ENCODE measurements at places on chromosomes 16 and 17. TPM values are rescaled to one million over a fixed set of nuclear protein-coding genes. Genes with fewer than 3 reads are reported as not detected.

BCAR1 gene
- polyA plus RNA-seq, result 54.9 TPM

KRT25 gene
- polyA plus RNA-seq, result not detected

CX3CL1 gene
- polyA plus RNA-seq, result 30.3 TPM

ASIC2 gene
- polyA plus RNA-seq, result 3.5 TPM

CACNA1G gene
- 6.5 TPM for polyA plus RNA-seq

KRT31 gene
- not detected for polyA plus RNA-seq

UMOD gene
- polyA plus RNA-seq, result 240 TPM

KRTAP2-1 gene
- not detected for polyA plus RNA-seq

PRAC1 gene
- polyA plus RNA-seq, result not detected

AGRP gene
- polyA plus RNA-seq, result not detected

ZNF624 gene
- 10.7 TPM for polyA plus RNA-seq

HEATR9 gene
- polyA plus RNA-seq, result not detected

G6PC1 gene
- 5.4 TPM for polyA plus RNA-seq

PKMYT1 gene
- 19.2 TPM for polyA plus RNA-seq

REXO5 gene
- polyA plus RNA-seq, result 7.4 TPM

DNA sequence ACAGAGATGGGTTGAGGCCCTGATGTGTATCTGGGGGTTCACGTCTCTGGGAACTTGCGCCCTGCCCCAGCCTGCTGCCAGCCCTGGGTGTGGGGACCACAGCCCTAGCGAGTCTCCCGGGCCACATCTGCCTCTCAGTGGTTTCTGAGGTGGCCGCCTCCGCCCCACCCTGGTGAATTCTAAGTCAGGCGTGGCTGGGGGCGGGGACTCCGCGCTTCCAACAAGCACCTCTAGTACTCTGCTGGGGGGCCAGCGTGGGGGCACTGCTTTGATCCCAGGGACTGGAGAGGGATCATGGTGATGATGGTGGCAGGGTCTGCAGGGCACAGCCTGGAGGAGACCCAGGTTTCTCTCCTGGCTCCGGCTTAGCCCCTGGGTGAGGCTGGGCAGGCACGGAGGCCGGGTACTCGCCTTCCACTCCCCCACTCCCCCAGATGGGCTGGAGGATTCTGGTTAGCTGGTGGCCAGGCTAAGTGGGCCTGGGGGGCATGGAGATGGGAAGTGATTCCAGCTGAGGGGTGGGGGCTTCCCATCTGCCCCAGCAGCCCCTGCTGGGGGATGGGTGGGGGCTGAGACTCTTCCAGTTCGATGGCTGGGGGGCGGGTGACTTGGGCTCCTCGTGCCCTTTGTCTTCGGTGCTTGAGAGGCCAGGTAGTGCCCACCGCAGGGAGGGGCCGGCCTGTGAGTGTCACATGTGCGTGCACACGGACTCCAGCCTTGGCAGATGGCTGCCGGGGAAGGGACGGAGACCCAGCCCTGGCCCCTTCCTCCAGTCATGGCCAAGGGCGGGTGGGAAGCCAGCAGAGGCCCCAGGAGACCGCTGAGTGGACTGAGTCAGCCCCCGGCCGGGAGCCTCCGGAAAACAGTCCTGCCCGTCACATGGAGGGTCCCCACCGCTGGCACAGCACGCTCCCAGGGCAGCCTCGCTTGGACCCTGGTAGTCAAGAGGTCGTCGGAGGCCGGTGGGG lies 3.9 kb downstream of the GLIS2 start:
- no peak for DNase-seq

GRCh38 chr17:57972151-57972550 lies 15.9 kb downstream of the VEZF1 start:
- DNase-seq, result no peak

- no peak for DNase-seq
These were observed 3.6 kb downstream of the FA2H start for GRCh38 chr16:74770831-74771526.

- DNase-seq, result no peak
These were observed 1.5 kb upstream of the SYT17 start for GRCh38 chr16:19166500-19166899.

- no peak for DNase-seq
These were observed 485 bp downstream of the DYNLL2 start for GRCh38 chr17:58083491-58084316.

GRCh38 chr17:77142689-77143088 lies 1.9 kb downstream of the SEC14L1 start:
- DNase-seq, result no peak

DNA sequence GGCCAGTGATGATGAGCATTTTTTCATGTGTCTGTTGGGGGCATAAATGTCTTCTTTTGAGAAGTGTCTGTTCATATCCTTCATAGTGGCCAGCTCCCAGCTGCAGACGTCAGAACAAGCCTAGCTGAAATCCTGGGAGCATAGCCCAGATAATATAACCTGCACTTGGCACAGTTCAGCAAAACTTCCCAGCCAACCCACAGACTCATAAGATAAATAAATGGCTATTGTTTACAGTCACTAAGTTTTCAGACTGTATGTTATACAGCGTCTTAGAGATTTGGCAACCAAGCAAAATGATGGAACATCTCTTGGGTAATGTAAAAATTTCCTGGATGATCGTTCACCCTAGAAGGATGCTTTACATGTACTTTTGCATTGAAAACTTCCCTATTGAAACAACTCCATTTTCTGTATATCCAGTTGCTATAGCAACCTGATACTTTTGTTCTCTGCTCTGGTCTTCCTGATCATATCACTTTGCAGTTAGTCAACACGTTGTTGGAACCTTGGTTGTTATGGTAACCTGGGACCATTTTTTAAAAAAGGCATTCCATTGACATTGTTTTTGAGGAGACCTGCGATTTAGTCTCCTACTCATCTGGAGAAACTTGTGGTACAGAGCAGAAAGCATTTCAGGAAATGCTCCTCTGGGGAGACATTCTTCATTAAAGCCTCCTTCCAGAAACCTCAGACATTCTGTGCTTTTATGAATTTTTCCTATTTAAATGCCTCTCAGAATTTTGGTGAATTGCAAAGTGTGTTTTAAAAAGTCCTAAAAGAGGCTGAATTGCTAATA lies 378.7 kb downstream of the HS3ST4 start:
- DNase-seq, result no peak

- DNase-seq, result no peak
These were observed 26.1 kb downstream of the PPL start for GRCh38 chr16:4910828-4911227.

DNA sequence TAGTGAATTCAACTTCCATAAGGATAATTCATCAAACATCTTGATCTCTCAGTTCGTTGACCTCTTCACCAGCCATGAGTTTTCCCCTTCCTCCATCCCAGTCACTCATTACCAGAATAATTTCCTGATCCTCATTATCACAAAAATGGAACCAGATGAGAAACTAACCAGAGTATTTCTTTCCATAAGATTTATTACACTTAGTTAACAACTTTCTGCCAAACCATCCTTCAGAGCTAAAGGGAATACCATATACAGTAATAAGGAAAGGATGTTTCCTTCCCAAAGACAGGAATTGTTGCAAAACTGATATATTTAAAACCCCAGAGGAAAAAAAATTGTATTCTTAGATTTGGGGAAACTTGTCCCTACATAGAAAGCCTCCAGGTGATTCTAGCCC lies 8.6 kb downstream of the KRTAP29-1 start:
- DNase-seq, result no peak

GRCh38 chr16:74019612-74020011 lies 277.0 kb upstream of the PSMD7 start:
- DNase-seq, result no peak

DNA sequence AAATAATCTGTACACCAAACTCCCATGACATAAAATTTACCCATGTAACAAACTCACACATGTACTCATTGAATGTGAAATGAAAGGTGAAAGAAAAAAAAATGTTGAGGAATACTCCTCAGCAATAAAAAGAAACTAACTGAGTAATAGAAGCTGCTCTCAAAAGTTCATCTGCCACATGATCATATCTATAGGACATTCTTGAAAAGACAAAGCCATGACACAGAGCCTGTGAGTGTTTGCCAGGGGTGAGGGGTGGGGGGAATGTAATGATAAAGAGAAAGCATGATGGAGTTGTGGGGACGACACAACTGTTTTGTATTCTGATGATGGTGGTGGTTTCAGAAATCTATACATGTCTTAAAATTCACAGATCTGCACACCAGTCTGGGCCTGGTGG lies 52.2 kb upstream of the TMC5 start:
- DNase-seq, result no peak

GRCh38 chr16:1768767-1769401 lies 2.5 kb downstream of the NME3 start:
- DNase-seq, result no peak

DNA sequence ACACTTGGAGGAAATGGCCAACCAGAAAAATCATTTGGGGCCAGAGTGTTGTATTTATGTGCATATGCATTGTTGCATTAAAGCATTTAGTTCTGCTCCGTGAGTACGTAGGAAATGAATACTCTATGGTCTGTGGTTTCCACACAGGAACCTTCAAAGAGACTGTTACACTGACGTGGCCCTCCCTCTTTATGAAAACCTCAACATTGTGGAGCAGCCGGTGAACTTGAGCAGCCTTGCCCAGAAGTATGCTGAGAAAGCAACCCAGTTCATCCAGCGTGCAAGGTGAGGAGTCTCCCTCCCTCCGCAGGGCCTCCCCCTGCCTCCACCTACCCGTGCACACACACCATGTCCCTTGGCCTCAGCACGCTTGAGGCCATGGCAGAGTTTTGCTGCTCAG lies 65.2 kb downstream of the ARSG start:
- DNase-seq, result no peak

GRCh38 chr16:89473136-89473712 lies 17.1 kb downstream of the ANKRD11 start:
- DNase-seq, result no peak

- DNase-seq, result no peak
These were observed 3.6 kb downstream of the SNTB2 start for GRCh38 chr16:69190598-69190997.

DNA sequence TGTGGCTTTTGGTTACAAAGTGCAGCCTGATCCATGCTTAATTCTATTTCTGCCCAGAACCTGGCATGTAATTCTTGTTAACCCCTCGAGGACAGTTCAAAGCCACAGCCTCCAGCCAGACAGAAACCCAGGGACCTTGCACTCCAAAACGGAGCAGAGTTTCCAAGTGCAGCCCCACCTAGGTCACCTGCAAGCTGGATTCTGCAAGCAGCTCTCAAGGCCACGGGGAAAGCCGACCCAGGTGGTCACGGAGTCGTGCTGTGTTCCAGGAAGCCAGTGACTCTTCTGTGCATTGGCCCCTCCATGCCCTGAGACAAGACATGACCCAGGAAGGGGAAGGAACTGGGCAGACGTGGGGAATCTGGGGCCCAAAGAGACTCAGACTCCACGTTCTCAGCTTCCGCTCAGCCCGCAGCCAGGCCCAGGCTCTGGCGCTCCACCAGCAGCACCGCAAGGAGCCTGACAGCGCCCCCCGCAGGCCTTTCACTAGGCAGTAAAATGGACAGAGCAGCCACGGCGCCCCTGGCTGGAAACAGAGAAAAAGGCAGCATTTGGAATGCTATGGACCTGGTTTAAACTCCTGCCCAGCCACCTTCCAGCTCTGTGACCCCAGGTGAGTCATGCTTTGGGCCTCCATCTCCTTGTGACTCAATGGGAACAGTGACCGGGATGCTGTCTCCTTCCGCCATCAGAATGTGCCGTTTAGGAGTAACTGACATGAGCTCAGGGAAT lies 27.3 kb upstream of the GSG1L start:
- DNase-seq, result no peak

GRCh38 chr16:75354170-75354569 lies 79.1 kb downstream of the CFDP1 start:
- no peak for DNase-seq

DNA sequence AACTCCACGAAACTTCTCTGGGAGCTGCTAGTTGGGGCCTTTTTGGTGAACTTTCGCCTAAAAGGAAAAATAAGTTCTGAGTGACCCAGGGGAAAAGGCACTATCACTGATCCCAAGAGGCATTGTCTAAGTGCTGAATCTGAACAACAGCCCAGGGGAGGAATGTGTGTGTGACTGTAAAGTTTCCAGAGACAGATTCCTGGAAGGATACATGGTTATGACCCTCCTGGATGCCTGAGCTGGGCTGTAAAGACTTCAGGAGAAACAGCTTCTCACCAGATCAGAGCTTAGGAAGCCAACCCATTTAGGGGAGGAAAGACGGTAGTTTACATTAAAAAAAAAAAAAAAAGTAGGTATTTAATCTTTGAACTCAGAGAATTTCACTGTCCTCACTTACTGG lies 20.2 kb downstream of the HIGD1B start:
- DNase-seq, result no peak

DNA sequence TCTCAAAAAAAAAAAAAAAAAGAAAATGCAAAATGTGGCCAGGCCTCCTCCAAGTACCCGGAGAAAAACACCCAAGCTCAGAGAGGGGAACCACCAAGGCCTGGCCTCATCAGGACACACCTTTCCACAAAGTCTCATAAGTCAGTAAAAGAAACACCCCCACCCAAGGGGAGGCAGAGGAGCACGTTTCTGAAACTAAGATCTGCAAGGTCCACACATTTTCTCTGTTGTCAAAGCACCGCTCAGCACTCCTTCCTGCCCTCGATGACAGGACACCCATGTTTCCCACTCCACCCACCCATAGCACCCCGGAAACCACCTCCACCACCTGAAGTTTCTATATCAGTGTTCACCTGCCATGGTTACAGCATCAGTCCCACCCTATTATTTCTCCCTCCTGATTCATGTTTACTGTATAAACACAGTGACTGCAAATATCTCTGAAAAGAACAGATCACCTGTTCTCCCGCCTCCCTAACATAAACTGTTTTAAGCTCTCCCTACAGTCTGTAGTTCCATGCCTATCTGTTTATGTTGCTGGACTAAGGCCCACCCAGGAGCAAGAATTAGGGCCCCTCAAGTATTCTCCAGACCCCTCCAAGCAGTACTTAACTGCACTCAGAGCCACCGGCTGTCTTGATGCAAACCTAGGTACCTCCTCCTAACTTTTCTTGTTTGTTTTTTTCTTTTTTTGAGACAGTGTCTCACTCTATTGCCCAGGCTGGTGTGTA lies 2.0 kb downstream of the CORO7 start:
- DNase-seq, result no peak

DNA sequence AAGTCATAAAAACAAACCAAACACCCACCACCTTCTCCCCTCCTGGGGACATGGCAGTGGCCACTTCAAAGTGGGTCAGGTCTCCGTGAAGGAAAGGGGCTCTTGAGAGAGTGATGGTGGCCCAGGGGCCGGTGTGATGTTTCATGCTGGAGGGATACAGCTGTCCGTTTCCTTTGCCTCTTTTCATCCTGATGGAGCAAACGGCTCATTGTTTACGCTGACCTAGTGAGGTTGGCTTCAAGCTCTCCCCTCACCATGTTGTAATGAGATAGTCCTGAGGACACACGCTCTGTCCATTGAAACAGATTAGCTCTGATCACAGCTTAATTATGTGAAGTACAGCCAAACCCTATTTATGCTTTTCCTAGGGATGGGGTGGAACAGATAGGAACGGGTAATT lies 34.2 kb downstream of the CDH13 start:
- no peak for DNase-seq

GRCh38 chr16:88785106-88785924 lies at the start of gene PIEZO1:
PIEZO1 (minus strand) TSS chr16:88785220; CDS start chr16:88784964, 256 bp downstream.
- DNase-seq, result no peak

All from right renal pelvis (tissue), 4 donors.